Activated CD4-positive, alpha-beta T cell treated with anti-CD3 and anti-CD28 coated beads, Interleukin-2, amount 50 U/mL, for 1 hour (primary cell): ENCODE measurements at places on chromosomes 12 and 14.
A peak's percentile ranks its signal among the peaks of the same experiment; 100 is the strongest.

DNA sequence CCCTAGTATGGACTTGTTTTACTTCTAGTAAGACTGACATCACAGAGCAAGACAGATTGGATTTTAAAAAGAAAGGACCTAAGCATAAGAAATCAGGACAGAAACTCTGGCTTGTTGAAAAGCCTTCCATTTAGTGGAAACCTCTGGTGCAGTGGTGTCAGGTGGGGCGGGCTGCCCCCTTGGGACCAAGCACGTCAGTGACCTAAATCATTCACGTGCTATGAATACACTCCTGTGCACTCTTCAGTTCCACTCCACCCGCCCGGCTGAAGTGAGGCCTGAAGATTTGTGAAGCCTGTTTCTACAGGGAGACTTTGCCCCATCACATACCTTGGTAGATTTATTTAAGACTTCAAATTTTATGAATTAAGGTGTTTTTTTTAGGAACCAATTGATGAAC is 58.2 kb upstream of the STRN3 start:
- no peak for DNase-seq

- DNase-seq = no peak
These were observed 3.6 kb upstream of the DNAJC22 start for GRCh38 chr12:49342914-49343731.

DNA sequence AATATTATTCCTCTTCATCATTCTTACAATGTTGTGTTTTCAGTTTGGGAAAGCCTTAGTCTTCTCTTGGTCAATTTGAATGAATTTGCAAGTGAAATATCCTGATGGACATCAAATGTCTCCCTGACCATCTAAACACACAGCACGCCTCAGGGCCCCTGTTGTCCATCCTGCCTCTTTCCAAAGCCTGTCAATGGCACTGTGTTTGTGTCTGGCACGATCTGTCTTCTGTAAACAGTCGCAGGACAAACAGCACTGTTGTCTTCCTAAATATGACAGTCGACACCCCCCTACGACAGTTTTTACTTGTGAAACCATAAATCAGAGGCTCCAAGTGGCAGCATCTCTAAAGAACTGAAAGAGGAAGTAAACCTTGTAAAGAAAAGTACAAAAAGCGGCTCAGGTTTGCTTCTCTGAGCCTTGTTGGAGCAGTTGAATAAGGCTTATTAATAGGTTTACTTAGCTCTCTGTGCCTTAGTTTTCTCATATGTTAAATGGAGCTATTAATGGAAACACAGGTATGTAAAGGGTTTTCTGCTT is 285.8 kb downstream of the NRXN3 start:
- no peak for DNase-seq

DNA sequence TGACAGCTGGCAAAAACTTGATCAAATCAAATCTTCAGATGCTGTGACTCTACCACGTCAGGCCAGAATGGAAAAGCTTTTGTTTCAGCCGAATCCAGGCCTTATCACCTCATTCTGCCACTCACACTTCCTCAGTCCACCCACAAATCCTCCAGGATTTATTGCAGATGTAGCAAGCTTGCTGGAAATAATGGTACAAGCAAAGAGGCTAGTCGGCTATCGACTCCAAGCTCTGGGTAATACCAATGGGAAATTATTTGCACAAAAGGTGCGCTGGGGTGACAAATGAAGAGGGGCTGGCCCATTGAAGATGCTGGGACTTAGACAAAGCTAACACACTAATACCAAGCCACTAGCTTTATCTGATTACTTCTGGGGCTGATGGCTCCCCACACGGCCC is 250.5 kb downstream of the ASCL1 start:
- DNase-seq = no peak

DNA sequence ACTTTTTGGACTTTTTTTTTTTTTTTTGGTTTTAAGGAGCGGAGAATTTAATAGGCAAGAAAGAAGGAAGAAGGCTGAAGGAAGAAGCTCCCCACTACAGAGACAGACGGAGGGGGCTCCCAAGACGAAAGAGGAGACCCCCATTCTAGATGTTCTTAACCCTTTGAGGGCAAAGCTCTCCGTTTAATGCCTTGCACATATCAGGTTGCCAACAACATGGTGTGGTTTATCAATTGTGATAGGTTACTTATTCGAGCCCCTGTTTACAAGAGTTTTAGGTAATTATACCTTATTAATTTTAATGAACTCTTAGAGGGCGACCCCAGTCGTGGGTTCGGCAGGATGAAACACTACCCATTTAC is 1.2 kb upstream of the FBXO33 start:
- DNase-seq = no peak

DNA sequence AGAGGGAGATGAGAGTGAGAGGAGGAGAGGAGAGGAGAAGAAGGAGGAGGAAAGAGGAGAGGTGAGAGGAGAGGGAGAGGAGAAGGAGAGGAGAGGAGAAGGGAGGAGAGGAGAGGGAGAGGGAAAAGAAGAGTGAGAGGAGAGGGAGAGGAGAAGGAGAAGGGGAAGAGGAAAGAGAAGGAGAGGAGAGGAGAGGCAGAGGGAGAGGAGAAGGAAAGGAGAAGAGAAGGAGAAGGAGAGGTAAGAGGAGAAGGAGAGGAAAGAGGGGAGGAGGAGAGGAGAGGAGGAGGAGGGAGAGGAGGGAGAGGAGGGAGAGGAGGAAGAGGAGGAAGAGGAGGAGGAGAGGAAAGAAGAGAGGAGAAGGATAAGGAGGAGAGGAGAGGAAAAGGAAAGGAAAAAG is 266.8 kb downstream of the ITPR2 start:
- DNase-seq = no peak

GRCh38 chr14:81400202-81400678 is at the start of gene STON2:
STON2 (minus strand) TSS chr14:81400324; CDS start chr14:81398382, 1,942 bp downstream.
- DNase-seq = no peak

DNA sequence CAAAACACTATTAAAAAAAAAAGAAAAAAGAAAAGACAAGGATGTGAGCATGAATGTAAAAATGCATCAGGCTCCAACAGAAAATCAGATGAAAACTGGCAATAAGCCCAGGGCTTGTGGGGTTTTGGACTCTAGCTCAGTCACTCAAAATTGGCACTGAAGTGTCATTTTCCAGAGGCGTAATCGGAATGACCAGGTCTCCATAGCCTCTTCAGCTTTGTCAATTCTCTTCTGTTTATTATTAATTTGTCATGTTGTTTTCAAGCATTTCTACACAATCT is 137.2 kb upstream of the TRHDE start:
- DNase-seq = no peak

- no peak for DNase-seq
These were observed 3.0 kb upstream of the PLEKHG6 start for GRCh38 chr12:6307529-6307928.

DNA sequence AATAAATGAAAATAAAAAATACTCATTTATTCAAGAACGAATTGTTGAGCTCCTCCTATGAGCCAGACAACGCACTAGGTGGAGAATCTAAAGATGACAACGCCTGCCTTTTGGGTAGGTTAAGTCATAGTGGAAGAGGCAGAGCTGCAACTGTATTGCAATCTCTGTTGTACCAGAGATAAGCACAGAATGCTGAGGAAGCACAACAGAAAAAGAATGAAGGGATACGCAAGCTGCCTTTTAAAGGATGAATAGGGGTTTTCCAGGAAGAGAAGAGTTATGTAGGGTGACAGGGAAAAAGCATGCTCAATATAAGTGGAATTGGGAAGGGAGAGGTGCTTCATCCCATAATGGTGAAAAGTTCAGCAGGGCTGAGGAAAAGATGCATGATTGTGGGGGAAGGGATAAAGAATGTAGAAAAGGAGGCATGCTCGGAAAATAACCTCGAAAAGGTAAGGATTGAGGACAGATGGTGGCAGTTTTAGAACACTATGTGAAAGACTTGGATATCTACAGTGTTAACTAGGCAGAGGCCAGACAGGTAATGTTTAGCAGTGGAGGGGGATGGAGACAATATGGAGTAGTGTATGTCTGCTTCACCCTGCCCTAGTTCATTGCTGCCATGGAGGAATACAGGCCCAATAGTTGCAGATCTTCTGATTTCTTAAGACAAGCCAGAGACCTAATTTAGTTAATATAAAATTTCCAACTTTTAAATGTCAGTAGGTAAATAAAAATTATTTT is 63.9 kb upstream of the DUSP6 start:
- no peak for DNase-seq

DNA sequence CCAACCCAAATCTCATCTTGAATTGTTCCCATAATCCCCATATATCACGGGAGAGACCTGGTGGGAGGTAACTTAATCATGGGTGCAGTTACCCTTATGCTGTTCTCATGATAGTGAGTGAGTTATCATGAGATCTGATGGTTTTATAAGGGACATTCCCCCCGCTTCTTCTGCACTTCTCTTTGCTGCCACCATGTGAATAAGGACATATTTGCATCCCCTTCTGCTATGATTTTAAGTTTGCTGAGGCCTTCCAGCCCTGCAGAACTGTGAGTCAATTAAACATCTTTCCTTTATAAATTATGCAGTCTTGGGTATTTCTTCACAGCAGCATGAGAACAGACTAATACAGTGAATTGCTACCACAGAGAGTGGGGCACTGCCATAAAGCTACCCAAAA is 179.1 kb downstream of the LRIG3 start:
- DNase-seq = no peak

GRCh38 chr12:23750923-23751322 is 198.5 kb downstream of the SOX5 start:
- no peak for DNase-seq

GRCh38 chr14:72553161-72553560 is 340.7 kb downstream of the DPF3 start:
- no peak for DNase-seq

DNA sequence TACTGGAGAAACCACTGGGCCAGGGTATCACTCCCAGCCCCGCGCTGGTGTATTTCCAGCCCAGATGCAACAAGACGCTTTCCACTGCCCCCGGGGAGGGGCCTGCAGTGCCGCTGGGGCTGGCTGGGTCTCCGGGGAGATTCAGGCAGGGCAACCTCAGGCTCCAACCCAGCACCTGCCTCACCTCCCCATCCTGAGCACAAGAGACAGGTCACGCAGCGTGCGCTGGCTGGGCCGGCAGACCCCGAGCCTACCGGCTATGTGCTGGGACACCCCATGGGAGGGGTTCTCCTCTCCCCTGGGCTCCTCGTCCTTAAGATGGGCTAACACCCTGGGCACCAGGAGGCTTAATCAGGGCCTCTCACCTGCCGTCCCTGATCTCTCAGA is 80.9 kb downstream of the RFLNA start:
- no peak for DNase-seq

GRCh38 chr12:6551496-6552139 is 4.2 kb downstream of the IFFO1 start:
- DNase-seq = no peak

GRCh38 chr14:71324767-71325272 is 417.6 kb downstream of the PCNX1 start:
- no peak for DNase-seq

DNA sequence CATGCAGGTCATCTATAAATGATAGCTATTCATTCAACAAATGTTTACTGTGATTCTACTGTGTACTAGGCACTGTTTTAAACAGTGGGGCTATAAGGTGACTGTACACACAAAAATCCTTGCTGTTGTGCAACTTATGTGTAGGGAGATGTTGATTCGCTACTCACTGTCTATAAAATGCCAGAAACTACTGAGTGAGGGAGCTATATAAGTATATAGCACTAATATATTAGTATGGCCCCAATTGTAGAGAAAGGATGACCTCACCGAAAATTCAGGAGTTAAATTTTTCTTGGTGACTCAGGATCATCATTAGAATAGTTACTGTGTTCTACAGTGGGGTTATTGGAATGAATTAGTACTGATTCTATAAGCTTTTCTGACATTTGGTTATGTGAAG is 117.4 kb downstream of the TGFB3 start:
- DNase-seq = no peak

DNA sequence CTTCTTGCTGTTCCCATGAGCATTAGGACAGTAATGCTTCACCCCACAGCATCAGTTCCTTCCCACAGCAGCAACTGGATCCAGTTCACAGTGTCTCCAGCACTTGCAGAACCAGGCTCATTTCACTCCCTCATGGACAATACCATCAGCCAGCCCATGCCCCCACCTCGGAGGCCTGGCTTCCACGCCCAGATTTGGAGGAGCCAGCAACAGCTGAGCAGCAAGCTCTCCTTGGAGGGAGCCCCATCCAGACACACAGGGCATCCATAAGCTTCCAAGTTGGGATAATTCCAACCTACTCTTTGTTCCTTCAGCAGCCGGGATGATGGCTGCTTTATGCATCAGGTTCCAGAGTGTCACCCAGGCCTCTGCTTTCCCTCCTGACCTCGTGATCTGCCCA is 250.0 kb downstream of the GLT1D1 start:
- DNase-seq = no peak

GRCh38 chr12:88615490-88615889 is 35.2 kb upstream of the KITLG start:
- DNase-seq = no peak

DNA sequence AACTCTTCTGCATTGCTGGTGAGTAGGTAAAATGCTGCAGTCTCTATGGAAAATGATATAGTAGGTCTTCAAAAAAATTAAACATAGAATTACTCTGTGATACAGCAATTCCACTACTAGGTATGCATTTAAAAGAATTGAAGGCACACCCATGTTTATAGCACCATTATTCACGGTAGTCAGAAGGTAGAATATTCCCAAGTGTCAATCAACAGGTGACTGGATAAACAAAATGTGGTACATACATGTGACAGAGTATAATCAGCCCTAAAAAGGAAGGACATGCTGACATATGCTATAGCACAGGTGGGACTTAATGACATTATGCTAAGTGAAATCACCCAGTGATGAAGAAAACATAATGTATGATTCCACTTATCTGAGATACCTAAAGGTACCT is 123.3 kb downstream of the CCER1 start:
- DNase-seq = no peak

DNA sequence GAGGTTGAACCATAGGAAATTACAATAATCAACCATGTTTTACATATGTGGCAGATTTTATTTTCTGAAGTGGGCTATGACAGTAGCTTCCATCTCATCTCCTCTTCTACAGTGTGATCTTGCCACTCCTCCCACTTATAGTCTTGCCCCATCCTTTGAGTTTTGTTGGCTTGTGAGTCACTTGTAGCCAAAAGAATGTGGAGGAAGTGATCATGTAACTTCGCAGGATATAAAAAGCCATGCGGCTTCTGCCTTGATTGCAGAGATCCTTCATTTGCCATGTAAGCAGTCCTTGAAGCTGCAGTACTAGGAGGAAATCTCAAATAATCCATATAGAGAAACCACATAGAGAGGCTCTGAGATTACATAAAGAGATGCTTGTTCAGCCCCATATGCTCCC is 13.7 kb upstream of the ZNF84 start:
- no peak for DNase-seq

GRCh38 chr12:52354200-52354599 is 13.1 kb downstream of the KRT85 start:
- DNase-seq = no peak

GRCh38 chr14:79098324-79098723 is 928.2 kb downstream of the NRXN3 start:
- no peak for DNase-seq

- DNase-seq = no peak
These were observed 45.3 kb downstream of the PRMT8 start for GRCh38 chr12:3536096-3536875.

- peak; percentile 33 for DNase-seq
These were observed 2.6 kb upstream of the WNT10B start for GRCh38 chr12:48973941-48974673.
